CD4-positive, alpha-beta T cell (primary cell): ENCODE measurements at places on chromosomes 4 and X.

DNA sequence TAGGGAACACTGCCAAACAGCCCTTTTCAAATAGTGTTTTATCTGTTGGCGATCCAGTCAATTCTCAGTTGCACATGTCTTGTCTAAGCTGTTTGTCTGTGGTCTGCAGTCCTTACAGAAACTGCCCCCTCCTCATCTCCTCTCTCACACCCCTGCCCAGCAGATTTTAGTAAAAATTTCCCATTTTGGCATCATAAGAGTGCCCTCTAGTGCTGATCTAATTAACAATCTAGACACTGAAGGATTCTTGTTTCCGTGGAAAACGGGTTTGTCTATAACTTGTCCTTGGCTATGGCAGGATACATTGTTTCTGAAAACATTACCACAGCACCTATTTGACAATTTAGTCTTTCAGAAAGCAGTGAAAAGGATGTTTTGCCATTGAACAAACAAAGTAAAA is 227.2 kb upstream of the MBNL3 start:
- no peak for DNase-seq

GRCh38 chr4:185817403-185817818 is 5.4 kb upstream of the SORBS2 start:
- no peak for DNase-seq

DNA sequence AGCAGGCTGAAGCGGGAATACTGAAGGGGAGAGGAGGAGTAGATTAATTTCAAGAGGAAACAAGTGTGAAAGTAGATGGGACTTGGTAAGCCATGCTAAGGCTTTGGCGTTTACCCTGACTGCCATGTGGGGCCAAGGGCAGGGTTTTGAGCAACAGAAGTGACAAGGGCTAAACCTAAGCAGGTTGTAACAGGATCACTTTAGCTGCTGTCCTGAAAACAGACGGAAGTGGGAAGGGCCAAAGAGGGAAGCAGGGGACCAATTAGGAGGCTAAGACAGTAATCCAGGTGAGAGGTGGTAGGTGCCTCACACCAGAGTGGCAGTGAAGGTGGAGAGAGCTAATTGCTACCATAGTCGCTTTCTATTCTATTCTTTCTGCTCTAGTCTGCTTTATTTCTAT is 166.5 kb downstream of the PJA1 start:
- DNase-seq: no peak

- DNase-seq: no peak
These were observed 170.7 kb downstream of the SLIT2 start for GRCh38 chr4:20422398-20422797.

DNA sequence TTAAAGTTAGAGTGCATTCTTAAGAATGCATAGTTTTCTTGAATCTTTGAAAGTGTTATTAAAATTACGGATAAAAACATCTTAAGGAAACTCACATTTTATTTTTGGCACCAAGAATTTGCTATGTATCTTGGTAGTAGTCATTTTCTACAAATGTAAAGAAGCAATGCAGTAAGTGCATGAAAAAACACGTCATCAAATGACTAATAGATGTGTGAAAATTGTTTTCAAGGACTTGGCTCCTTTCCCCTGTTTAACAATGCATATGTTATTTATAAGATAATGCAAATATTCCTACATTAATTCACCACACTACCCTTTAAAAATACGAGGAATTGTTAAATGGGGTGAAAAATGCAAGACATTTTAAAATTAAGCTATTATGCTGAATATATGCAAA is 461.2 kb upstream of the PCDH7 start:
- no peak for DNase-seq

- DNase-seq: no peak
These were observed 34.0 kb downstream of the HS6ST2 start for GRCh38 chrX:132924426-132924825.

DNA sequence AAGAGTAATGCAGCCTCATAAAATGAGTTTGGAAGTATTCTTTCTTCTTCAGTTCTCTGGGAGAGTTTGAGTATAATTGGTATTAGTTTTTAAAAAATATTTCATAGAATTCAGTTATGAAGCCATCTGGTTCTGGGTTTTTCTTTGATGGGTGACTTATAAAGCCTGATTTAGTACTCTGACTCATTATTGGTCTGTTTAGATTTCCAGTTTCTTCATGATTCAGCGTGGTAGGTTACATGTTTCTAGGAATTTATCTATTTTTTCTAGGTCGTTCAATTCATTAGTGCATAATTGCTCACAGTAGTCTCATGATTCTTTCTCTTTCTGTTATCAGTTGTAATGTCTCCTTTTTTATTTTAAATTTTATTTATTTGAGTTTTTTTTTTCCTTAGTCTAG is 111.2 kb downstream of the CEP44 start:
- DNase-seq: no peak

DNA sequence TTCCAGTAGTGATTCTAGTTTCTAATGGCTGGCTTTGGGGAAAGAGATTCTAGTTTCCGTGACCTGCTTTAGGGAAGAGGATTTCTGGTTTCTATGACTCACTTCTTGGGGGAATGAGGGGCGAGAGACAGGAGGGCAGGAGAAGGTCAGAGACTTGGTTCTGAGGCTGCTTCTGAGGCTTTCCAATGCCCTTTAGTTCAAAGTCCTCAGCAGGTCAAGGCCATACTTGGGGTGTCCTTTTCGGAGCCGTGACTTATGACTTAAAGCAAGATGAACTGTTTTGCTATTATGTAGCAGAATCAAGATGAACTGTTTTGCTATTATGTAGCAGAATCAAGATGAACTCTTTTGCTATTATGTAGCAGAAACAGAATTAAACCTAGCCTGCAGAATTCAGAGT is 52.2 kb upstream of the TLR3 start:
- DNase-seq: no peak
